ENCODE measurements at places on chromosomes 7 and 10. TPM values are rescaled to one million over a fixed set of nuclear protein-coding genes. Genes with fewer than 3 reads are reported as not detected.

DNA sequence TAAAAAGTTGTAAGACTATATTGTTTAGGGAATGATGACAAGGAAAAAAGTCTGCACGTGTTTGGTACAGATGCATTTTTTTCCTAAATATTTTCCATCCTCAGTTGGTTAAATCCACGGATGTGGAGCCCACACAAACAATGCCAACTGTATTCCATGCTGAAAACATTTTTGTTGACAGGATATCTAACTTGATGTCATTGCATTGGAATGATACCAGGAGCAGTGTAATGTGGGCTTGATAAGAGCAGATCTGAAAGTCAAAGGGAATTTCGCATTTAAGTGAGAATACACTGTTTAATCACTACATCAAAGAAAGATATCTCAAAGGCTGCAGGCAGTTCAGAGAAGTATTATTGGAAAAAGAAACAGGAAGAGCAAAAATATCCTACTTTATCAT lies 49.5 kb upstream of the TMEM140 start:
- DNase-seq: no peak

GRCh38 chr10:34771525-34771924 lies 43.6 kb downstream of the PARD3 start:
- DNase-seq: peak; percentile 57

DNA sequence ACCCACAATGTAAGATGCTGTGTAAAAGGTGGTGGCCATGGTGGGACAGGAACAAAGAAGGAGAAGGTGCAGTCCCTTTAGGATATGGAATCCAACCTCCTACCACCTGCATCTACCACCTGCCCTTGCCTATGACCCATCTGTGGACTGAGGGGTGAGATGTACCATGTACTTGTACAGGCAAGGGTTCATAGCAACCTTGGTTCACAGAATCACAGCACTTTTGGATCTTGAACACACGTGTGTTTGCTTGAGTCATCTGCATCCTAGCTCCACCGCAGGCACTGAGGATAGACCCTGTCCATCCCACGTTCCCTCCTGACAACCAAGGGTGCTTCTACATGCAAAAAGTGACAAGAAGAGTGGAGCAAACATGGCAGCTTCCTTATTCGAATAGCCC lies 162.3 kb downstream of the GFRA1 start:
- no peak for DNase-seq

- DNase-seq: peak; percentile 82
Observed at GRCh38 chr10:107442035-107442505, 277.6 kb upstream of the SORCS1 start.

DNA sequence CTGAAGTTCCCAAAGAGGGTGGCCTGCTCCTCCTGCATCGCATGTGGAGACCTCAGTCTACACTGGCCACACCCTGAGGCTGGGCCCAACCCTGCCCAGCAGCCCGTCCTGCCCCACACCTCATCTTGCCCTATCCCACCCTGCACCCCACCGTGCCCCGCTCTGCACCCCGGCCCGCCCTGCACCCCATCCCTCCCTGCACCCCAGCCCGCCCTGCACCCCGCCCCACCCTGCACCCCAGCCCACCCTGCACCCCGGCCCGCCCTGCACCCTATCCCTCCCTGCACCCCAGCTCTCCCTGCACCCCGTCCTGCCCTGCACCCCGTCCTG lies 14.5 kb downstream of the VENTX start:
- DNase-seq: no peak

The RNF32 gene
- 0.96 TPM for total RNA-seq

DNA sequence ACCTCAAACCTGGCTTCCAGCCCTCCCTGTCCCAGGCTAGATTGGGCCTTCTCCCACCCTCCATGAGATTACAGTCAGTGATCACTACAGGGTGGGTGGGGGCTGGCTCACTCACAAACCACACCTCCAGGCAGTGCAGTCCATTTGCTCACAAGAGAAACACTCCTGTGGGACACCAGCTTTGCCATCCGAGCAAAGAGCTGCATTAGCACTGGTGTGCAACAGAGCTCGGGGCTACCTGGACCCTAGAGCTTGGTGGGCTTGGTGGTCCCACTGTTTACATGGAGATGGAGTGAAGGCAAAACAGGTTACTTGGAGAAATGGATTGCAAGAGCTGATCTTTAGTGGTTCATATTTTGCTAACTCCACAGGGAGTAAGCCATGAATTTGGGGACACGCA lies 451.7 kb upstream of the ZMIZ1 start:
- no peak for DNase-seq

The FKBP14 gene
- 29.7 TPM for total RNA-seq

GRCh38 chr10:101228966-101229265 lies 347 bp downstream of the LBX1 start:
- no peak for DNase-seq
